ENCODE measurements at places on chromosomes 3 and 15.

DNA sequence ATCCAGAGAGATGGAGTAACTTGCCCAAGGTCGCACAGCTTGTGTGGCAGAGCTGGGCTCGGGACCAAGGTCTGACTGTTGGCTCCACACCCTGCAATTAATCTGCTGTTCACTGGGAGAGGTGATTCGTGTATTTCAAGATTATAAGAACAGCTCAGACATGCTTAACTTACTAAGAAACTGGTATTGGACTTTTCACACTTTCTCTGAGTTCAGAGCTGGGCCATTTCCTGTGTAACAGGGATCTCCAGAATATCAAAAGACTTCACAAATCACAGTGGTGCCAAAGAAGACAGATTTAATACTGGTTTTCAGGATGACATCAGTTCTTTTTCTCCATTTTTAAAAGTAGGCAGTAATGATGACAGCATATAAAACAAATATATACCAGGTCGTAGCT, 156.8 kb upstream of the UBE2E1 start:
- DNase-seq = no peak

- no peak for DNase-seq
Observed at GRCh38 chr3:138912237-138912636, 34.7 kb downstream of the FOXL2 start.

DNA sequence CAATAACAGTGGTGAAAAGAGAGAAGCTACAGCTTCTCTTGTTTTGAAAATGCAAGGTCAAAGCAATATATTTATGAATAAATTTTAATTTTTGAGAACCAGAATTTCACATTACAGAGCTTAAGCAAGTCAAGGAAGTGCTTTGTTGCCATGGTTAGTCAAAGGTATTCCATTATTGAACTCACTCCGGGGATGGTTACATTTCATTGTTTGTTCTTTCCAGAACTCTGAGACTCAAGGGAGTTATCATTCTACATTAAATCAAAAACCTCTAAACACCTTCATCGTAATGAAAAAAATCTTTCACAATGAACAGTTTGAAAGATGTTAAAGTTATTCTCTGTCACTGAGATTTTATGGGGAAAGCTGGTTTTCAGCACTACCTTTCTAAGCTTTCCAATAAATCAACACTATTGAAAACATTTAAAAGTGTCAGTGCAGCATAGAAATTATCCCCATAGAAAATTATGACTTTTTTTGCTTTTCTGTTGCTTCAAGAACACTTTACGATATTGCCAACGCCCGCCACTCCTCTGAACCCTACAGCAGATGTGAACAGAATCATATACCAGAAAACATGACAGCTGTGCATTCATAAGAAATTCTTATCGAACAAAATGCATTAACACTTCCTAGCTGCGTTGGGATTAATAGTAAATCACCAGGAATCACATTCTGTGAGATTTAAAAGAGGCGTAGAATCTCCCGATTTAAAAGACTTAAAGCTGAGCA, 83.0 kb downstream of the OTOL1 start:
- DNase-seq = no peak

DNA sequence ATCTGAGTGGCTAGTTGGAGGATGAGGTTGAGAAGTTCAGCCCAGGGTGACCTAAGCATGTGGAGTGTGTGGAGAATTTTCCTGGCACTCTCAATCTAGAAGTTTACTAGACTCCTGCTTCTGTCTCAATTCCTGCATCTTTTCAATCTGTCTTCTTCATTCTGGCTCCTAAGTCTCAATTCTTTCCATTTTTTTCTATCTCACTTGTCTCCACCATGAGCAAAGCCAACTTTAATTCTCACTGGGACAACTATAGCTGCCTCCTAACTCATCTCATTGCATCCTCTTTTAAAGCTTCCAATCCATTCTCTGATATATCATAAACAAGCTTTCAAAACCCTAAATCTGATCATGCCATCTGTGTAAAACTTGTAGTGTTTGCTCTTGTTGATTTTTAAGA, 569.3 kb downstream of the NAALADL2 start:
- DNase-seq = no peak

DNA sequence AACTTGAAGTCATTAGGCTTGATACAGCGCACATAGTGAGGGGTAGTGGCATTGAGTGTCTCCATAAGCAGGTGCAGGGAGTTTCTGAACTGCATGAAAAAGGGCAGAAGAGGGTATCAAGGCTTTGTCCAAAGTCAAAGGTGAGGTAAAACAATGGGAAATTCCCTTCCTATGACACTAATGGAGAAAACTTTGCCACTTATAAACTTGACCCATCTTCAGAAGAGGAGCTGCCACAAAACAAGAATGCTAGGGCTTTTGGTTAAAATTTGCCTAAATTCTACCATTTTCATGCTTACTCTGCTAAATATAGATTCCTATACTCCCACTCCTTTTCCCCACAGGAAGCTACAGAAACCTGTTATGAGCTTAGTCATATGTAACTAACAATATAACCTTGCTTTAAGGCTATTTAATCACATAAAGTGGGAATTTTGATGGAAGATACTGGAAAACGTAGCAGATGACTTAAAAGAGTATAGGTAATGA, 87.5 kb upstream of the MYO5C start:
- no peak for DNase-seq

GRCh38 chr3:94092086-94092485, 29.2 kb downstream of the NSUN3 start:
- DNase-seq = no peak

DNA sequence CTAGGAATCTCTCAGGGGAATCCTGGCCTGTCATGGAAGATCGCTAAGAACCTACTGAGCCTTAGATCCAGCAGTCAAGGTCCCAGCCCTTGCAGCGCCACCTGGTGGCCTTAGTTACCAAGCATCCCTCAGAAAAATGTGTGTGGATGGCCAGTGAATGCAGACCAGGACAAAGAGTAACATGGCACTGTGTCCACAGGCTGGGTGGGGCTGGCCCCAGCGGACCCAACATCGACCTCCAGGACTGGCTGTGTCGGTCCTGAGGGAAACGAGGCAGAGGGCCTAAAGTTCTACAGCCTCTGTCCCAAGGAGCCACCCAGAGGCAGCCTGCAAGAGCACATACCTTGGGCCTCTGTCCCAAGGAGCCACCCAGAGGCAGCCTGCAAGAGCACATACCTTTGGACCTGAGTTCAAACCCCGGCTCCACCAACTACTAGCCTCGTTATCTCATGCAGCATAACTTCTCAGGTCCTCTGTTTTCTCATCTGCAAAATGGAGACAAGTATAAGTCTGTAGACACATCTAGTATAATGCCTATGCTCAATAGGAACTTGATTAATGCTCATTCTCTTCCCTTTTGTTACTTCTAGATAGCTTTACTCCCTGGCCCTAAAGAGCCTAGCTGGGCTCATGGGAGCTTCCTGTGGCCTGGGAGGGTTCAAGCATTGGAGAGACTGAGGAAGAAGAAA, 57.5 kb upstream of the HERC1 start:
- peak; percentile 87 for DNase-seq

GRCh38 chr3:137105277-137105977, 147.6 kb downstream of the IL20RB start:
- DNase-seq = no peak

GRCh38 chr3:37996785-37997301, 6.3 kb downstream of the VILL start:
- DNase-seq = peak; percentile 83

DNA sequence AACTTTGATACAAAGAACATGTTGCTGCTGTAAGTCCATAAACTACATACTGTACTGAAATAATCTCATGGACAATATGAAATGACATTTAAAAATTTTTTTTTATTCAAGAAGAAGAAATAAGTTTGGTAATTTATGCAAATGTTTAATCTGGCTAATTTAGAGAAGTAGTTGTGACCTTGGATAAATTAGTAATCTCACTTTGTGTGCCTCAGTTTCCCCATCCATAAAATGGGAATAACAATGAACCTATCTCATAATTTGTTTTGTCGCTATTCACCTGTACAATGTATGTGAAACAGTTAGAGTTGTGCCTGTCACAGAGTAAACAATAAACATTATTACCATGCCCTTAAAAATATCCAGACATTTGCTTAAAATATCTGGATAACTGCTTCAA, 15.3 kb upstream of the DPH6 start:
- no peak for DNase-seq

GRCh38 chr3:186414735-186415419, 52.8 kb upstream of the DGKG start:
- no peak for DNase-seq

DNA sequence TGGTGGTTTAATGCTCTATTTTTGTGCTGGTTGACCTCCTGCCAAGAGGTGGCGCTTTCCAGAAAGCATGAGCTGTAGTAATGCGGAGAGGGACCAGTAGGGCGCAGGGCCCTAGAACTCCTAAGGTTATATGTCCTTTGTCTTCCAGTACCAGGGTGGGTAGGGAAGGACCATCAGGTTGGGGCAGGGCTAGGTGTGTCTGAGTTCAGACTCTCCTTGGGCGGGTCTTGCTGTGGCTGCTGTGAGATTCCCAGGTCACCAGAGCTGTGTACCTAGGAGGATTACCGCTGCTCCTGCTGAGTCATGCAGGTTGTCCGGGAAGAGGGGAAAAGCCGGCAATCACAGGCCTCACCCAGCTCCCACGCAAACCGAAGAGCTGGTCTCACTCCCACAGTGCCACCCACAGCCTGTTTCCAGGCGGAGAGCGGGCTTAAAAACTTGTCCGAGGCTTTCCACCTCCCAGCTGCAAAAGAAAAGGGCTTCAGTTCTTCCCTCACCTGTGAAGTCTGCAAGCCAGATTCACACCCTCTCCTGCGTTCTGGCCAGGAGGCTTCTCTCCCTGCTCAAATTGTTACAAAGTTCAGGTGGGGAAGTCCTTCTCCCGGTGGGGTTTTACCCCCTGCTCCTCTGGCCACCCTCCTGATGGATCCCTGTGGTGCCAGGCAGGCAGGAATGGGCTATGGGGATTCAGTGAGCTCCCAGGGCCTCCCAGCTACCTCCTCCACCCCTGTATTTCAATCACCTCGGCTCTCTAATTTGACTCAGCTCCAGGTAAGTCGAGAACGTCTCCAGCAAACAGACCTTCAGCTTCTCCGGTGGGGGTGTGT, 37.7 kb upstream of the BCHE start:
- DNase-seq = no peak

- DNase-seq = no peak
Observed at GRCh38 chr15:42392309-42393024, 33.2 kb downstream of the CAPN3 start.

GRCh38 chr3:34882764-34883163, 756.6 kb upstream of the ARPP21 start:
- DNase-seq = no peak

DNA sequence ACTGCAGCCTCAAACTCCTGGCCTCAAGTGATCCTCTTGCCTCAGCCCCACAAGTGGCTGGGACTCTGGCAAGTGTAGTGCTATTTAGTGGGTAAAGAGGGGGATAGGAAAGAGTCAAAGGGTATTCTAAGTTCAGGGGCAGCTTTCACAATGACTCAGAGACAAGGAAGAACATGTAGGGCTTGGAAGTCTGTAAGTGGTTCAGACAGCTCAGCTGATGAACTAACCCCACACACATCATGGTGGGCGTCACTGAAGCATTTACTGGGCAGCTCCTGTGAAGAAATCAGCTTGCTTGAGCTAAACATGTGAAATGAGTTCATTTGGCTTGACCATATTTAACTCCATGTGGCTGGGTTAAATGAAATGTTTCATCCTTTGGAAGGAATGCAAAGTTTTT, 34.6 kb upstream of the THSD4 start:
- DNase-seq = no peak

GRCh38 chr3:28019740-28020139, 221.7 kb upstream of the CMC1 start:
- DNase-seq = no peak

GRCh38 chr15:32870240-32871033, 152.6 kb downstream of the GREM1 start:
- no peak for DNase-seq

DNA sequence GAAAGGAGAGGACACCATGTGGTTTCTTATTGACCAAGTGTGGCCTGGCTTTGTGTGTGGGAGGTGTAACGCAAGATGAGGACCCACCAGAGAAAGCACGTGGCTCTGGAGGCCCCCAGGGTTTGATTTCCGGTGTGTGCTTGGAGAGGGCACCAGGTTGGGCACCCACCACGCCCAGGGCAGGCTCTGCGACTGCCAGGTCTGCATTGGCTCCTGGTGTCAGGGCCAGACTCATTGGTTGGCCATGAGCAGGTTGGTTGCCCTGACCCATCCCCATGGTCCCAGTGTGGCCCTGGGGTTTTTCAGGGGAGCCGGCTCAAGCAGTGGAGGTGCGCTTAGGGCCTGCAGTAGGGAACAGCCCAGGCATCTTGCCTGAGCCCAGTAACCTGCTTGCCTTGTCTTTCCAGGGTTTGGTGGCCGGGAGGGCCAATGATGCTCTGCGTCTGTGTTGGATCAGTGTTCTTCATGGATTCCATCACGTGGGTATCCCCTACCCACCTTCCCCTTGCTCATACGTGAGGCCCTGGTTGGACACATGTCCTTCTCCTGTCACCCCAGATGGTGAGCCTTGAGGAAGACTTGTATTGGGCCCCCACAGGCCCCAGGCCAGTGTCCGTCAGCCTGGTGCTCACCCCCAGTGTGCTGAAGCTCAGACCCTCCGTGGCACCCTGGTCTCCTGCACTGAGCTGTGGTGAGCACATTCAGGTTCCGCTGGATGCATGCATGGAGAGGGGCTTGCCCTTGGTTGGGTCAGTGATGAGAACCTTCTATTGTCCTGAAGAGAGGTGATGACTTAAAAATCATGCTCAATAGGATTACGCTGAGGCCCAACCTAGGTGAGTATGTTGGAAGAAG, 193.9 kb downstream of the UBE3A start:
- no peak for DNase-seq

DNA sequence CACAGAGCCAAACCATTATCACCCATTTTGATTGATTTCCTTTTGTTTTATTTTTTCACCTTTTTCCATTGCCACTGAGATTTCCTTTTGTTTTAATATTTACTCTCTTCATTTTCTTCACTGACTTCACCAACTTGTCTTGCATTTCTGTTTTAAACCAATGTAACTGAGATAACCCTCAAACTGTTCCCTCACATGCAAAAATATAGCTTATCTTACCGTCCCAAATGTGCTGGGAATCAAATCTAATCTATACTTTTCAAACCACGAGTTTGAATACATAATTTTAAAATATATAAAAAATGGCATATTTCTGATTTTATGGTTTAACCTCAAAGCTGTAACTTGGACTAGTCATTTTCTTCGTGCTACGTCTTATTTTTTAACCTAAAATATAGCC, 143.8 kb downstream of the PLD1 start:
- DNase-seq = no peak

- DNase-seq = no peak
Observed at GRCh38 chr3:74787011-74787410, 172.6 kb upstream of the CNTN3 start.

DNA sequence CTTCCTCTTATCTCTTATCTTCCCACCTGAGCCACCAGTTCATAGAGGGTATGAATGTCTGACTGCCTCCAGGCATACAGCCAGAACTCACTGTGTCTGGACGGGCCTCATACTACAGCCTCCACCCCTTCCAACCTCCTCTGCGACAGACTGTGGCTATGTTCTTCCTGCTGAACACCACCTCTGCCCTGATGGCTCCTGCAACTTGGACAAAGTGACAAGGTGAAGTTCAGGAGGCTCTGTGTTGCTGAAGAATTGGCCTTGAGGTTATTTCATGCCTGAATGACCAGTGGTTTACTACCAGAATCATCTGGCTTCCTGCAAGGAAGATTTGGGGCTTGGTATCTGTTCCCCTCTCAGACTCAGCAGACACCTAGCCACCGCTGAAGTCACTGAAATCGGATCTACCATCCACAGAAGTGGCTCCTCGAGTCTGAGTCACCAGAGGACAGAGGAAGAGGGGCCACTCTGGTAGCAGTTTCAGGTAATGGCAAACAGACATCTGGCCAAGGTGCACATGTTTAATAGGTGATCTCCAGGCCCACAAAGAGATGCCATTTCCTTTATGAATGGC, 14.2 kb upstream of the ULK3 start:
- DNase-seq = no peak

GRCh38 chr15:88835119-88835518, 31.9 kb downstream of the ACAN start:
- no peak for DNase-seq
